ENCODE measurements at places on chromosomes 3 and 15.

DNA sequence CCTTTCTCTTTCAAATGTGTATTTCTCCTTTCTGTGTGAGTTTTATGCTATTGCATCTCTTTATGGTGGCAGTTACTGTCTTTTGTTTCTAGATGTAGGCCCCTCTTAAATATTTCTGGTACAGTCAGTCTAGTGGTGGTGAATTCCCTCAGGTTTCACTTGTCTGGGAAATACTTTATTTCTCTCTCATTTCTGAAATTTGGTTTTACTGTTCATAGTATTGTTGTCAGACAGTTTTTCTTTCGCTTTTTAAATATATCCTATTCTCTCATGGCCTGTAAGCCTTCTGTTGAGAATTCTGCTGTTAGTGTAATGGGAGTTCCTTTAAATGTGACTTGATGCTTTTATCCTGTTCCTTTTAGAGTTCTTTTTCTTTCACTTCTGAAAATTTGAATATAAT lies 874.0 kb downstream of the PLOD2 start:
- DNase-seq: no peak

GRCh38 chr3:133452641-133453319 lies 52.9 kb downstream of the BFSP2 start:
- DNase-seq: no peak

GRCh38 chr3:134073583-134073945 lies 43.8 kb upstream of the SLCO2A1 start:
- DNase-seq: no peak

GRCh38 chr15:49495993-49496753 lies 73.1 kb downstream of the FGF7 start:
- DNase-seq: no peak

GRCh38 chr3:190019006-190019405 lies 101.7 kb downstream of the P3H2 start:
- no peak for DNase-seq

DNA sequence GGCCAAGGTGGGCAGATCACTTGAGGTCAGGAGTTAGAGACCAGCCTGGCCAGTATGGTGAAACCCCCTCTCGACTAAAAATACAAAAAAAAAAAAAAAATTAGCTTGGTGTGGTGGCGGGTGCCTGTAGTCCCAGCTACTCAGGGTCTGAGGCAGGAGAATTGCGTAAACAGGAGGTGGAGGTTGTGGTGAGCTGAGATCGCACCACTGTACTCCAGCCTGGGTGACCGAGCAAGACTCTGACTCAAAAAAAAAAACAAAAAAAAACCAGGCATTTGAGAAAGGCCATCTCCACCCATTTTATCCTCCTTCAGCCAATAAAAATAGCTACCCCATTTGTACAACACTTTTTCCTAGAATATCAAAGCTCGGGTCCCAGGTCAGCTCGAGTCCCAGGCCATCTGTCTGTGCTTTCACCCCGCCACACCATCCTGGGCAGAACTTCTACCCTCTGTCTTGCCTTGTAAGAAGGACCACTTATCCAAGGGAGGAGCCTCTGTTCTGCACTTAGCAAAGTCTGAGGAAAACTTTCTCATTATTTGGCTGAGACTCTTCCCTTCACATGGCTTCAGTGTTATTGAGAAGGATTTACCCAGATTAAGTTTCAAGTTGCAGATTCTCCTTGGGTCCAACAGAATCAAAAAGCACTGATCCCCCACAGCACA lies 99.1 kb downstream of the MESD start:
- DNase-seq: no peak

- DNase-seq: no peak
These were observed 7.9 kb upstream of the FURIN start for GRCh38 chr15:90860450-90860849.

DNA sequence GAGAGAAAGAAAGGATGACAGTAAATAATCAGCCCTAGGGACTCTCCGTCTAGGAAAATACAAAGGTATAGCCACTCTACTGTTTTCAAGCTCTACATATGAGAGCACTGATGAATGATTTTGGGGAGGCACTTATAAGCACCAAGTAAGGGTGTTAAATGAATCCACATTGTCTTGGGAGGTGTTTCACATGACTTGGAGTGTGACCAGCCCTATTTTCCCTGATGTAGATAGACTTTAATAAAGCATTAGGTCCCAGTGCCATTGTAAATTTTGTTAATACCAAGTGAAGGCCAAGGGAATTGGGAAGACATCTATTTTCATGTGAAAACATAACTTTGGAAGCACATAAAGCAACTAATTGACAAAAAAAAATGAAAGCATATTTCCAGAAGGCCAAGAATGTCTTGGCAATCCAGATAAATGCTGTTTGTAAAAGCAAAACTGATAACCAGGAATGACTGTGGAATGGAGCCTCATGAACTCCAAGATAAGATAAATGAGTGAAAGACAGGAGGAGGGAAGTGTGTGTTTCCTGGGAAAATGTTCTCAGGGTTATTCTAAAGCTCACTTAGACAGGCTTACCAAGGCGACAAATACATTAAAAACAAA lies 96.0 kb upstream of the MYZAP start:
- DNase-seq: no peak

DNA sequence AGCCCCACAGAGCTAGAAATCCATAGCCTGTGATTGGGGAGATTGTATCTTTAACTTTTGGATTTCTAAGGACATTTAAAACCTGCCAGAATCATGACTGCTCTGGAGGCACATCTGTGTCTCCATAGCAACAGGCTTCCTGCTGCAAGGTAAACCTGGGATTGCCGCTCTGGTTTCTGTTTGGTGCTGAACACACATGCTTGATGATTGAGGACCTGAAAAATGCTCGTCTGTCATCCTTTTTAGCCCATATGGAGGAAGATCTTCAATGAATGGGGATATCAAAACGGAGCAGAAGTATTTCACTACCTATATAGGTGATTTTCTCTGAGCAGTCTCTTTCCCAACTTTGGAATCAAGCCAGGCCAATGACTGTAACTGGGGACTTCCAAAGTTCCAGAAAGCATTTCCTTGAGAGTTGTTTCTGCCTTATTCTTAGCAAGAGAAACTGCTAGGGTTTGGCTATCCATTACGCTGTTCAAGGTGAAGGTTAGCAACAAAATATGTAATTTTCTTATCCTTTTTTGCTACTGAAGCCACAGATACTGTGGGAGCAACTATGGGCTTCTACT lies 96.5 kb upstream of the TNIK start:
- DNase-seq: no peak

DNA sequence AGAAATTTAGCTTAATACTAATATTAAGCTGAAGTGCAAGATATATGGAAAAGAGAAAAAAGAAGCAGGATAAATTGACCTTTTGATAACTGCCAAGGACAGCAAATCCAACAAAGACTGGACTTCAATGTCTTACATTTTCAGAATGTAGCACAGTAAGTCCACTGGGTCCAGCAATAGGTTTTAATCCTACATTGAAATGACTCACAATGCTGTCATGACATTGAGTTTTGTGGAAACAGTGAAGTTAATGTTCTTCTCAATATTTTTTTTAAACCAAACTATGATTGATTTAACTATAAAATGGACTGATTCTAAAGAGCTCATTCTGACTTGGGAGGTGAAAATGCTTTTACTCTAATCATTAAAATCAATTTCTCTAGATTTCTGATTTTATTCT lies 166.6 kb upstream of the ZNF717 start:
- DNase-seq: no peak

- no peak for DNase-seq
These were observed 15.6 kb downstream of the CYP19A1 start for GRCh38 chr15:51322621-51323296.

- DNase-seq: no peak
These were observed 36.1 kb upstream of the MECOM start for GRCh38 chr3:169699536-169700050.

- peak; percentile 48 for DNase-seq
These were observed 476 bp downstream of the IP6K2 start for GRCh38 chr3:48716508-48716981.

GRCh38 chr3:52367891-52368880 lies 52.1 kb downstream of the DNAH1 start:
- no peak for DNase-seq

DNA sequence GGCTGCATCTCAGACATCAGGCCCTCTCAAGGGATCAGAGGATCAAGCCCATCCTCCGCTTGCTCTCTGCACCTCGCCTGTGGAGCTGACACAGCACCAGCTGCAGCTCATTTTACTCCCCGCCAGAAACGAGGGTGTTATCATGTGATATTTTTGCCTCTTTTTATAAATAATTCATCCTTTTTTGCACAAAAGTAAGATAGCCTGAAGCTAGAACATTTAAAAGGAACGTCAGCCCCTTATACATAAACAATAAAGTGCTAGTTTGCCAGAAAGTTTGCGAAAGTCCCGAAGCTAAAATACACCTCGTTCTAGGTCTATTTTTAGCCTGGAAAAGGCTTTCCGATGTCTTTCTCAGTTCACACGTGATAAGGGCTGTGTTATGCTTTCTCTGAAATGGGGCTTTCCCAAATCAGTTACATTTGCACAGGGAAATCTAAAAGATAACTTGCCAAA lies 9.6 kb upstream of the FAM174B start:
- DNase-seq: no peak

DNA sequence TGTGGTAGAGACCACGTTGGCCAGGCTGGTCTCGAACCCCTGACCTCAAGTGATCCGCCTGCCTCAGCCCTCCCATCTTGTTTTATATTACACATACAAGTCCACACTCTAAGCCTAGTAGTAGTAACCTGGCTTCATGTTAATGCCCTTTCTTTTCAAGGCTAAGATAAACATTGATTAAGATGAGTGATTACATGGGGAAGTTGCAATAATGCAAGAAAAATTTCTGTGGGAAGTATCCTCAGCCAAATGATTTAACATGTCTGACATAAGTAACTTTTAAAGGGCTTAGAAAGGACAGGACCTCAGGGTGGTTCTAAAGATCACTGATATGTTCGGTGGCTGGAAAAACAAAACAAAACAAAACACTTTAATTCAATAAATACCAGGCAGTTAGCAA lies 72.1 kb downstream of the SFMBT1 start:
- DNase-seq: no peak

DNA sequence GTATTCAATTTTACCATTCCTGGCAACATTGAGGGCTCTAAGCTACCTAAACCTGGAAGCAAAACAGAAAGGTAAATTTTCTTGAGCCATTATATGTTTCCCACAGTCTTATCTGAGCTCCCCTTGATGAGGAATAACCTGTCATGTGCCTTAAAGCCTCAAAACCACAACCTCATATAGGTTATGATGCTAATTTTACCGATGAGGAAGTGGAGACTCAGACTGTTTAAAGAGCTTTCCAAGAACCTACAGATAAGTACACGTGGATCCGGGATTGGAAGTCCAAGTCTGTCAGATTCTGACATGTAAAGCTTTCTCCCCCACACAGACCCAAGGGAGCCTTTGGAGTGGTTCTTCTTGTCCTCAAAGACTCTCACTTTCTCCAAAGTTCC lies 140.5 kb downstream of the SEMA6D start:
- no peak for DNase-seq

- no peak for DNase-seq
These were observed 42.6 kb downstream of the PAQR5 start for GRCh38 chr15:69341356-69341755.

GRCh38 chr3:66224220-66224619 lies 3.4 kb downstream of the SLC25A26 start:
- no peak for DNase-seq

DNA sequence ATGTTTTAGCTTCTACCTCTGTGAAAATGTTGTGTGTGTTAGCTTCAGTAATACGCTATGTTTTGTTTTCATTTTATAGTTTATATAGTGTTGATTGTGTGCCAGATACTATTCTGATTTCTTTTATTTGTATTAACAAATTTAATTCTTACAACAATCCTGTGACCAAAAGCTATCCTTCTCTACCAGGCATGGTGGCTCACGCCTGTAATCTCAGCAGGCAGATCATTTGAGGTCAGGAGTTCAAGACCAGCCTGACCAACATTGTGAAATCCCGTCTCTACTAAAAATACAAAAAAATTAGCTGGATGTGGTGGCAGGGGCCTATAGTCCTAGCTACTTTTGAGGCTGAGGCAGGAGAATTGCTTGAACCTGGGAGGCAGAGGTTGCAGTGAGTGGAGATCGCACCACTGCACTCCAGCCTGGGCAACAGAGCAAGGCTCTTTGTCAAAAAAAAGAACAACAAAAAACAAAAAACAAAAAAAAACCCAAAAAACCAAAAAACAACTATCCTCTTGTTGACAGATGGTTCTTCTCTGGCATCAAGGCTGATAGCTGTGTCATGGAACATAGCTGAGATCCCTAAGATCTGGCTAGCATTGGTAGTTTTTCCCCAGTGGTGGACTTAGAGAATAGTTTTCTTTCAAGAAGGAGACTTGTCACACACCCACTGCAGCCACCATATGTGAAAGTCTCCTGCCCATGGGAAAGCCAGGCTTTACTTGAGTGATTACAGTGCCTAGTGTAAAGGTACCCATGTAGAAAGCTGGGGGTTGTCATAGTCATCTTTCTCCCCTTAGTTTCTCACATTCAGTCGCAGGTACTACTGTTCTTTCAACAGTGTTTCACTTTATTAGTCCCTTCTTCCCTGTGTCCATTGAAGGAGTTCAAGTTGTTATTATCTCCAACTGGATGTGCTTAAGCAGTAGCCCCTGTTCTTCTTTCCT lies 116.5 kb downstream of the UBE2E2 start:
- no peak for DNase-seq

DNA sequence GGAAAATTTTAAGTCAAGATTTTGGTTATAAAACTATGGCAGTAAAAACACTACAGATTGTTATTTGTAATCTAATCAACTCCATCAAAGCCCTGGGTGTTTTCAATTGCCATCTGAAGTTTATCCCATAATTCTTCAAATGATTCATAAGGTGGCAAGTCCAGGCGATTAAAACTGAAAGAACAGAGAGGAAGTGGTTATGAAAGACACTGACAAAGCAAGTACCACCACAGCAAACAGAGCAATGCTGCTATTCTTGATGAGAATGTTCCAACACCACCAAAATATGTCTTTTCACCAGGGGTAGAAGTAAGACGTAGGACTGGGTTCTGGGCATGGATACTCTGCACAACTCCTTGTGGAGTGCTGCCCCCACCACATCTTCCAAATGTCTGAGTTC lies 86.9 kb upstream of the PRTG start:
- DNase-seq: no peak

GRCh38 chr3:64157150-64158035 lies 67.9 kb downstream of the PRICKLE2 start:
- DNase-seq: no peak

DNA sequence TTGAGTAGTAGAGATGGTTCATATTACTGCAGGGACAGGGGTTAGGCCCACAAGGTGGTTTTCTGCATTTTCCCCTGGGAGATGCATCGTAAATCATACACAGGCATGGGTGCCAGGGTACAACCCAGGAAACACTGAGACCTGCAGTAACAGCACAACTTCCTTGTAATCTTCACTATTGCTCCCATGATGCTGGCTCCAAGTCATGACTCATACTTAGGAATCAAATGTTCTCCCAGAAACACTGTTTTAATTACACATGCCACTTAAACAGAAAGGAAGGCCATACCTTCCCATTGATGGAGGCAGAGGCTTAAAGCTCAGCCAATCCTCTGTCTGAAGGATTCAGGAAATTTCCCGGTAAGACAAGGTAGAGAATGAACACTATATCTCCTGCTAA lies 106.5 kb downstream of the ERC2 start:
- DNase-seq: no peak

GRCh38 chr15:91886878-91887277 lies 33.4 kb downstream of the SLCO3A1 start:
- no peak for DNase-seq

All from CD4-positive, alpha-beta T cell treated with Interferon alpha-2 for 1 hour (primary cell).